ENCODE measurements at places on chromosomes 4 and X. TPM values are rescaled to one million over a fixed set of nuclear protein-coding genes. Genes with fewer than 3 reads are reported as not detected.
A peak's percentile ranks its signal among the peaks of the same experiment; 100 is the strongest.

DNA sequence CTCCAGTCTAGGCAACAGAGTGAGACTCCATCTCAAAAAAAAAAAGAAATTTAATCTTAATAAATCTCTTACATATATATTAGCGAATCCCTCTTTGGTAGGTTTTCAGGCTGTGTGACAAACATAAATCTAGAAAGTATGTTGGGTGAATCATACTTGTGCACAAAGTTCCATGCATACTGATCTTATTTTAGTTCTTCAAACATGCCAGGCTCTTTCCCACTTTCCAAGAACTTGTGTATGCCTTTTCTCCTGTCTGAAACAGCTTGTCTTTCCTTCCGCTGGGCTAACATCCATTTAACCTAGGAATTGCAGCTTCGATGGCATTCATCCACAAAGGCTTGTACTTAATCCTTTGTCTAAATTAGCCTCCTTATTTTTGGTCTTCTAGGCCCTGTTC lies 156.6 kb upstream of the CASK start:
- DNase-seq: no peak

GRCh38 chrX:63282828-63283227 lies 68.3 kb downstream of the SPIN4 start:
- no peak for DNase-seq

DNA sequence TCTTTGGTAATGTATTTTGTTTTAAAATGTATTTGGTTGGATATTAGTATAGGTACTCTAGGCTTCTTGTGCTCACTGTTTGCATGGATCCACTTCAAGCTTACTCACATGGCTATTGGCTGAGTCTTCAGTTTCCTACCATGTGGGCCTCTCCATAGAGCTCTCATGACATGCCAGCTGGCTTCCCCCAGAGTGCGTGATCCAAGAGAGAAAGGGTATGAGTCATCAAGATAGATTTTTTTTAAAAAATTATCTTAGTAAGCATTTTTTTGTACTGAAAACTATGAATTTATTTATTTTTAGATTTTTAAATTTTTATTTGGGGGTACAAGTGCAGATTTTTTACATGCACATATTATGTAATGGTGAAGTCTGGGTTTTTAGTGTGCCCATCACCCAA lies 219.1 kb upstream of the AMOT start:
- no peak for DNase-seq

- DNase-seq: no peak
These were observed 169.9 kb upstream of the LDB2 start for GRCh38 chr4:17068392-17068791.

GRCh38 chr4:177937041-177937440 lies 494.8 kb upstream of the AGA start:
- no peak for DNase-seq

- DNase-seq: no peak
These were observed 578 bp downstream of the APOOL start for GRCh38 chrX:85004255-85004654.

GRCh38 chr4:94442251-94442650 lies 9.5 kb upstream of the PDLIM5 start:
- DNase-seq: no peak

- no peak for DNase-seq
These were observed 74.5 kb downstream of the GEMIN8 start for GRCh38 chrX:13955095-13955647.

GRCh38 chr4:151025759-151026158 lies 10.7 kb upstream of the LRBA start:
- no peak for DNase-seq

DNA sequence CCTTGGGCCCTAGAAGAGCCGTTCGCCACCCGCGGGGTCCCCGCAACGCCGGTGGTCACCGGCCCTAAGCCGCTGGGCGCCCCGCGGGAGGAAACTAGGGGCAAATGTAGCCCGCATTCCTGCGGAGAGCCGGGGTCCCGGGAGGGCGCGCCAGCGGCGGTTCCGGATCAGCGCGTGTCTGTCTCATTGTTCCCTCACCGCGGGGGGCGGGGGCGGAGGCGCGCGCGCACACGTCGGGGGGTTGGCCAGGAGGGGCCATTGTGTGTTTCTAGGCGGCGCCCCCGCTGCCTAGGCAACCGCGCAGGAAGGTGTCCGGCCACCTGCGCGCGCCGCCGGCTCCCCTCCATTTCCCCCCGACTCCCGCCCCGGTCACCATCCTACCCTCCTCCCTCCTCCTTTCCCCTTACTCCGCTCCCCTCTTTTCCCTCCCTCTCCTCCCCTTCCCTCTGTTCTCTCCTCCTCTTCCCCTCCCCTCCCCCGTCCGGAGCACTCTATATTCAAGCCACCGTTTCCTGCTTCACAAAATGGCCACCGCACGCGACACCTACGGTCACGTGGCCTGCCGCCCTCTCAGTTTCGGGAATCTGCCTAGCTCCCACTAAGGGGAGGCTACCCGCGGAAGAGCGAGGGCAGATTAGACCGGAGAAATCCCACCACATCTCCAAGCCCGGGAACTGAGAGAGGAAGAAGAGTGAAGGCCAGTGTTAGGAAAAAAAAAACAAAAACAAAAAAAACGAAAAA lies 789 bp upstream of the DDX3X start:
- DNase-seq: peak; percentile 94

GRCh38 chr4:2839060-2839459 lies 4.6 kb upstream of the ADD1 start:
- no peak for DNase-seq

- no peak for DNase-seq
These were observed 69.2 kb upstream of the SPRY1 start for GRCh38 chr4:123327346-123327745.

GRCh38 chr4:68132342-68132741 lies 2.7 kb upstream of the TMPRSS11F start:
- no peak for DNase-seq

DNA sequence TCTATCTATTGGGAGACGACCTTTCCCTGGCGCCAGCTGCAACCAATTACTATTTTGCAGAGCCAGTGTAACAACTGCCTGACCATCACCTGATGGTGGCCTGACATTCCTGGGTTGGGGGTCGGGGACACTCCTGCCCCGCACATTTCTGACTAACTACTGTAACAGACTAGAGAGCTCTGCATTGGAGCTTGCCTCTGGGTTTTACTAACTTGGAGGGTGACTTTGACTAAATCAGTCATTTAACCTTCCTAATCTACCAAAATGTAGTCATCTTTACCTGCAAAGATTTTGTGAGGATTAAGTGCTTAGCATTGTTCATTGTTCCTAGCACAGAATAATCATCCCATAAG lies 37.5 kb upstream of the ABCG2 start:
- no peak for DNase-seq

DNA sequence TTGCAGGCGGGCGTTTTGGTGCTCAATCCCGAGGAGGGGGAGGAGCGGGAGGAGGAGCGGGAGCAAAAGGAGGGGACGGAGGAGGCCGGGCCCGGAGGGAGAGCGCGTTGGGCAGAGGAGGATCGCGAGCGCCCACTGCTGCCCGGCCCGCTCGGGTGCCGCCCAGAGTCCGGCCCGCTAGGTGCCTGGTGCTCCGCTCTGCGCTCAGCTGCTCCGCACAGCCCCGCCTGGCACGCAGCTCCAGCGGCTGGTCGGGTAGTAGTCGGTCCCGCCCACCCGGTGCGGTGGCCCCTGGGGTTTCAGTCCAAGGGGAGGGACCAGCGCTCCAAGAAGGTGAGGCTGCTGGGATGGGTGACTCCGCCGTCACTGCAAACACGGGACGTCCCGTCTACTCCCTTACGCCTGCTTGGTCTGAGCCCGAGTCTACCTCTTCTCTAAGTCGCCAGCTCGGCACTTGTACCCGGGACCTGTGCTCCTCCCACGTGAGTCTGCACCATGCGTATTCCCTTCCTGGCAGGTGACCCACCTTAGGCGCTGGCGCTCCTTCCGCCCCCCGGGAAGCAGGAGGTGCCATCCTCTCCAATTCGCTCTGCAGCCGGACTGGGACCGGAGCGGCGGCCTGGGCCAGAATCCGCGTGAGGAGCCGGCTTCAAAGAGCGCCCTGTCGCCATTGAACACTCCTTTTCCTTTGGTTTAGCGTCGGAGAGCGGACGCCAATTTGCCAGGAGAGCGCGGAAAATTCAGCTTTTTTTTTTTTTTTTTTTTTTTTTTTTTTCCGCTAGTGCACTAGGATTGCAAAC lies 405 bp upstream of the HS3ST1 start:
- peak; percentile 93 for DNase-seq

- no peak for DNase-seq
These were observed 315.3 kb downstream of the PTTG2 start for GRCh38 chr4:38275331-38276100.

The SPARCL1 gene
- total RNA-seq: 1,668 TPM

The SYNPO2 gene
- total RNA-seq: 1,531 TPM

The EGF gene
- total RNA-seq: 0.54 TPM

The MRFAP1 gene
- total RNA-seq: 244 TPM

The CHRDL1 gene
- total RNA-seq: 38.6 TPM

The ADAM29 gene
- total RNA-seq: not detected

The PGAM4 gene
- not detected for total RNA-seq

The CEP44 gene
- total RNA-seq: 12.7 TPM

The RTL5 gene
- 13.9 TPM for total RNA-seq

The GC gene
- total RNA-seq: not detected

Data from aorta (tissue), 5 donors.